Activated T-helper 2 cell treated with anti-CD3 and anti-CD28 coated beads, Interferon-gamma antibody, Interleukin-2, Interleukin-4, amounts not matched to agents 10 μg/mL and 5 μg/mL and 100 μg/mL, durations not matched to agents 14 hours and 24 hours and 36 hours (primary cell): ENCODE measurements at places on chromosomes 13 and 19. TPM values are rescaled to one million over a fixed set of nuclear protein-coding genes. Genes with fewer than 3 reads are reported as not detected.

GRCh38 chr13:46531953-46532352 is 21.0 kb upstream of the LRCH1 start:
- no peak for DNase-seq

GRCh38 chr13:82879921-82880320 is 1002.4 kb downstream of the SLITRK1 start:
- DNase-seq = no peak

- no peak for DNase-seq
Observed at GRCh38 chr13:106527826-106528225, 7.6 kb downstream of the EFNB2 start.

GRCh38 chr19:49339301-49340068 is 4.3 kb downstream of the CD37 start:
- no peak for DNase-seq

GRCh38 chr19:39347332-39348164 is 5.3 kb downstream of the SAMD4B start:
- no peak for DNase-seq

DNA sequence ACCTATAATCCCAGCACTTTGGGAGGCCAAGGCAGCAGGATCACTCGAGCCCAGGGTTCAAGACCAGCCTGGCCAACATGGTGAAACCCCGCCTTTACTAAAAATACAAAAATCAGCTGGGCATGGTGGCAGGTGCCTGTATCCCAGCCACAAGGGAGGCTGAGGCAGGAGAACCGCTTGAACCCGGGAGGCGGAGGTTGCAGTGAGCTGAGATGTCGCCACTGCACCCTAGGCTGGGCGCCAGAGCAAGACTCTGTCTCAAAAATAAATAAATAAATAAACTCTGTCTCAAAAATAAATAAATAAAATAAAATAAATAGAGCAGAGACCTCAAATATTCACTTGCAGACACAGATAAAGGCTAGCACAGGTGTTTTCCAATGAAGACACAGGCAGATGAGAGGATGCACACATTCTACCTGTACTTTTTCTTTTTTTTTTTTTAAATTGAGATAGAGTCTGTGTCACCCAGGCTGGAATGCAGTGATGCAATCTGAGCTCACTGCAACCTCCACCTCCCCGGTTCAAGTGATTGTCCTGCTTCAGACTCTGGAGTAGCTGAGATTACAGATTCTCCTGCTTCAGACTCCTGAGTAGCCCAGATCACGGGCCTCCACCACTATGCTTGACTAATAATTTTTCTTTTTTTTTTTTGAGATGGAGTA is 2.7 kb upstream of the RPS16 start:
- no peak for DNase-seq

DNA sequence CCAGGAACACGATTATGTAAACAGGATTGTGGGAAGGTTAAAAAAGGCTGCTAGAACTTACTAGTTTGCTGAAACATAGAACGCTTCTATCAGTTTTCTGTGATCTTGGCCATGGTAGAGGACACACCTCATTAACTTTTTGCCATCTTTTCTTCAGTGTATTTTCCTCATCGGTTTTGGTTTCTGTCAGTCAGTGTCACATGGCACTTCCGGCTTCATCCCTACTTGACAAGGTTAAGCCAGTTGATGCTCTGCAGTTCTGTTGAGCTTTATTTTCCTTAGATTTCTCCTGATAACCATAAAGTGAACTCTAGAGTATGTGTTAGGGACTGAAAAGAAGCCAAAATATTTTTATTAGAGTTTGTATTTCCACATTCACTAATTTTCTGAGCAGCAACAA is 147.5 kb downstream of the NDFIP2 start:
- DNase-seq = no peak

- DNase-seq = no peak
Observed at GRCh38 chr13:44336934-44337333, 36.7 kb upstream of the SERP2 start.

DNA sequence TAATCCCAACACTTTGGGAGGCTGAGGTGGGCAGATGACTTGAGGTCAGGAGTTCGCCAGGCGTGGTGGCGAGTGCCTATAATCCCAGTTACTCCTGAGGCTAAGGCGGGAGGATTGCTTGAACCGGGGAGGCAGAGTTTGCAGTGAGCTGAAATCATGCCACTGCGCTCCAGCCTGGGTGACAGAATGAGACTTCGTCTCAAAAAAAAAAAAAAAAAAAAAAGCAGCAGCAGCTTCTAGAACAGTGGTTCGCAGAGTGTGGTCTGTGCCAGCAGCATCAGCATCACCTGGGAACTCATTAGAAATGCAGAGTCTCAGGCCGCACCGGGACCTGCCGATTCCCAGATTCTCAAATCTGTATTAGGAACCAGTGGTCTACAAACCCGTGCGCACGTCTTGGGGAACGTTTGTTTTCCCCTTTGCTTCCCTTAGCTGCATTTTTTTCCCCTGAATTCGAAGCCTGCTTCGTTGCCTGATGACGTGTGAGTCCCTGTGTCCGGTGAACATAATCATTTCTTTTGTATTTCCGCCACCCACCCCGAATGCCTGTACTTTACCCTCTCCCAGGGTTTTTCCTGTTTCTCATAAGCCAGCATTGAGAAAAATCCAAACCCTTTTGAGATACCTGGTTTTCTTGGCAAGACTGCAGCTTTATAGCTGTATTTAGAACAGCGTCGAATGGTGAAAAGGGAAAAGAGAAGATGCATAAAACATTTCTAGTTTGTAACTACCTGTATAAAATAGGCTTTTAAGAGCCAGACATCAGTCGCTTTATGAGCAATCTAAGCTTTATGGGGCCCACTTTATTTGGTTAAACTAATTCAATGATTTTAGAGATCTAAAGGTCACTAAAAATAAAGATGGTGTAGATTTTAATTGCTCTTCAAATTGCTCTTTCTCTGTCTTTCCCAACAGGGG is 49.8 kb downstream of the BICRA start:
- no peak for DNase-seq

- no peak for DNase-seq
Observed at GRCh38 chr13:23754997-23755396, 134.2 kb downstream of the MIPEP start.

DNA sequence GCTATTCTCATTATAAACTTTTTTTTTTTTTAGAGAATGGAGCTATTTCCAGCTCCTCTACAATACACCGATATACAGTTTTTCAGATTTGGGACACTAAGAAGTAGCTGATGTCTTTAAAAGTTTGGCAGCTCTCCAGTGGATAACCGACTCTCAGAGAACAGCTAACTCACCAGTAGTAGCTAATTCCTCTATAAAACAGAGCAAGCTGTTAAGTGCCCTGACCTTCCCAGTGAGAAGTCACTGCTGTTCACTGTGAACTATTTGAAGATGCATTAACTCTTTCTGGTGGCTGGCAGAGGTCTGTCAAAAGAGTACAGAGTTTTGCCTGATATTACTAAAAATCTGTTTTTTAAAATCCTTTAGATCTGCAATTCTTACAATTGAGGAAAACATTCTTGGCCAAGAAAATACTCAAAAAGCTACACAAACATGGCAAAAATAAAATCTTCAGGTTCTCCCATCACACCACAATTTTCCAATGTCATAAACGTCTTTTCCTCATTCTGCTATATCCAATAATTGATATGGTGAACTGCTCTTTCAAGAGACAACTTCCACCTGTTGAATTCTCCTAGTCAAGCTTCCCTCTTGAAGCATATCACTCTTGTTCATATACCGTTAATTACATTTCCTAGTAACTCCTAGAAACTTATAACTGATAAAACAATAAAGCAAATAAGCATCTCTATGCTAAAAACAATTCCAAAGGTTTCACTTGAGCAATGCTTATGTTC is 44.2 kb downstream of the TBC1D4 start:
- no peak for DNase-seq

DNA sequence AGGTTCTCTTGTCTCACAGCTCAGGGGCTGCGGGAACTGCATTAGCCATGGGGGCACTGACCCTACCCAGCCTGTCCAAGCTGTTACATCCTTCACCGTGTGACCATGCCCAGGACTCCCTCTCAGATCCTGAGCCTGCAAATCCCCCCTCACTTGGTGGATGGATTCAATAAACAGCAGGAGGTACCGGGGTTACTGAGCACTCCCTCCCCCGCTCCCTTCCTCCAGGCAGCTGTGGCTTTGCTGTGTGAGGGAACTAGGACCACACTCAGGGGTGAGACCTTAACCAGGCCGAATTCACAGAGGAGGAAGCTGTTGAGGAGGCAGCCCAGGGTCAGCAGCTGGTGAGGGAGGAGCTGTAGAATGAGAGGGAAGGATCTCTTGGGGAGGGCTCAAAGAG is 27.0 kb upstream of the CEACAM1 start:
- no peak for DNase-seq

GRCh38 chr19:44722131-44723121 is 23.5 kb downstream of the CEACAM16 start:
- DNase-seq = no peak

- no peak for DNase-seq
Observed at GRCh38 chr13:107942030-107942617, 273.2 kb downstream of the LIG4 start.

- DNase-seq = no peak
Observed at GRCh38 chr19:38550376-38550775, 67.4 kb downstream of the MAP4K1 start.

DNA sequence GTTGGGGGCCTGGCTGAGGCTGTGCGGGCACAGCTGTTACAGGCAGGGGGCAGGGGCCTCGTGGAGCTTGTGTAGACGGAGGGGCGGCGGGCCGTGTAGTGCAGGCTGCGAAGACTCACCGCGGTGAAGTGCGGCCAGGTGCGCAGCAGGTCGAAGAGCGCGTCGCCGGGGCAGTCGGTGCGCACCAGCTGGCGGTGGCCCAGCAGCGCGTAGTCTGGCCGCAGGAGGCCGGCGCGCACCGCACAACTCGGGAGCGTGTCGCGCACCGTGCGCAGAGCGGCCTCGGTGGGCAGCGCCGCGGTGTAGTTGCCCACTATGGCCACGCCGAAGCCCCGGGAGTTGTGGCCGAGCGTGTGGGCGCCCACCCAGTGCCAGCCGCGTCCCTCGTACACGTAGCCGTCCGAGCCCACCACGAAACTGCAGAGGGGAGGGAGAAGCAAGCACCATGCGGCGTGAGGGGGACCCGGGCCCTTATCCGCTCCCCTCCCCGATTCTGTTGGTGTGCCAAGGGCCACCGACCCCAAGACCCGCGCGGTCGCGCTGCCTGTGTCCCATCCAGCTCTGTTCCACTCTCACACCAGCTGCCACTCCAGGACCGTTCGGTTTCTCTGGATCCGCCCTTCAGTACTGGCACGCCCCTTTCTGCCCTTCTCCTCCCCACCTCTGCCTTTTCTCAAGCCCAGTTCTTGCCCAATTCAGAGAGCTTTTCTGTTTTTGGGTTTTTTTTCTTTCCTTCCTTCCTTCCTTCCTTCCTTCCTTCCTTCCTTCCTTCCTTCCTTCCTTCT is 5.4 kb upstream of the RASAL3 start:
- DNase-seq = no peak

GRCh38 chr13:32178763-32179162 is 136.4 kb downstream of the ZAR1L start:
- no peak for DNase-seq

- no peak for DNase-seq
Observed at GRCh38 chr13:38369058-38369457, 19.4 kb downstream of the UFM1 start.

- DNase-seq = peak; percentile 15
Observed at GRCh38 chr13:36998624-36999041, 507 bp downstream of the ALG5 start.

The SIGLECL1 gene
- not detected in 2 replicates for total RNA-seq

The KLF16 gene
- 31.2 and 32.1 TPM in 2 replicates for total RNA-seq

The PSG7 gene
- not detected in 2 replicates for total RNA-seq

The ARHGEF7 gene
- total RNA-seq = 65.7 and 76.0 TPM in 2 replicates

The OLFM2 gene
- 0.85 and 0.89 TPM in 2 replicates for total RNA-seq

The MBD3L3 gene
- not detected in 2 replicates for total RNA-seq

The PIAS4 gene
- total RNA-seq = 31.5 and 36.3 TPM in 2 replicates

The CEACAM3 gene
- total RNA-seq = not detected in 2 replicates

The CDK8 gene
- 18.3 and 21.2 TPM in 2 replicates for total RNA-seq

The SPRED3 gene
- 3.2 TPM in 2 replicates for total RNA-seq

The TDRD12 gene
- 0.07 TPM in 1 of 2 replicates, not detected in the other for total RNA-seq

The CTXN1 gene
- total RNA-seq = 0.50 and 0.53 TPM in 2 replicates
